Stimulated activated CD8-positive, alpha-beta memory T cell treated with anti-CD3 and anti-CD28 coated beads, Interleukin-2, amount 100 ng/mL, for 48 hours (primary cell): ENCODE measurements at places on chromosomes 3 and 15.
A peak's percentile ranks its signal among the peaks of the same experiment; 100 is the strongest.

DNA sequence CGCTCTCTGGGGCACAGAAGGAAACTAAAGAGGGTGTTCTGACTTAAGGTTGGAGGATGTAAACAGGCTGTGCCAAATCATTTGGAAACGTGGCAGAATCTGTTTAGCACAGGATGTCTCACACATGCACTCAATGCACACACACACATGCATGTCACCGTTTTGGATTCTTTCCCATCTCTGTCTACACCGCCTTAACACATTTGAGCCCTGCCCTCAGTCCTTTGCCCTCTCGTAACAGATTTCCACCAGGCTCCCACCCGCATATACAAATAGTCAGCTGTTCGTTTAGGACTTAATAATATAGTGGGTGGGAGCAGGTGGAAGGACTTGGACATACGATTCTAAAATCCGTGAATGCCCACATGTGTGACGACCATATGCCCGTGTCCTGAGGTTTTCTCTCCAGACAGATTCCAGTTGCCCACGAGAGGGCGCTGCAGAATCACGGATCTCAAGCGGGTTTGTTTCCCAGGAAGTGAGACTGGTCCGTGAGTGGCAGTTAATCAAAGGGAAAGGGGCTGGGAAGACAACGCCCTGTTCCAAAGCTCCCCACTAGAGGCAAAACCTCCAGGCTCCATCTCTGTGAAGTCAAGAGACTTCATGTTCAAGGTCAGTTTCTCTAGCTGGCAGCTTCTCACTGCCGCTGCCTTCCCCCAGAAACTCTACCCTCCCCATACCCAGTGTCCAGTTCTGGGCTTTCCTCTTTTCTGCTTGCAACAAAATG lies 44.5 kb downstream of the NOX5 start:
- DNase-seq, result peak; percentile 40

DNA sequence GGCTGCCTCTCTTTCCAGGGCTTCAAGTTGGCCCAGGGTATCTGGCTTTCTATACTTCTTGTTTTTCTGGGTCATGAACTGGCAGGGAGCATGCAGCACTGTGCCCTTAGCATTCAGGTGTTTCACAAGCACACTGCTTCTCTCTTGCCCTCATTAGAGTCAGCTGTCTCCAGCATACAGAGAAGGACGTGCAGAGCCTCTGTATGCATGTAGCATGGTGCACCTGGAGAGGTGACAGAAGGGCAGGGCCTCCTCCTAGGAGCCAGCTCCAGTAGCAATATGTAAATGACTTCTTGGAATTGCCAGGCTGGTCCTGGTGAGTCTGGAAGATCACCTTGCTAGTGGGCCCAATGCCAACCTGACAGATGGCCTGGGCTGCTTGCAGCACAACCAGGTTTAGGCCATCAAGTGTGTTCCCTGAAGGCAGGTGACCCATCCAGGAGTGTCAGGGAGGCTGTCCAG lies 44.8 kb upstream of the ATP2C1 start:
- DNase-seq, result no peak

DNA sequence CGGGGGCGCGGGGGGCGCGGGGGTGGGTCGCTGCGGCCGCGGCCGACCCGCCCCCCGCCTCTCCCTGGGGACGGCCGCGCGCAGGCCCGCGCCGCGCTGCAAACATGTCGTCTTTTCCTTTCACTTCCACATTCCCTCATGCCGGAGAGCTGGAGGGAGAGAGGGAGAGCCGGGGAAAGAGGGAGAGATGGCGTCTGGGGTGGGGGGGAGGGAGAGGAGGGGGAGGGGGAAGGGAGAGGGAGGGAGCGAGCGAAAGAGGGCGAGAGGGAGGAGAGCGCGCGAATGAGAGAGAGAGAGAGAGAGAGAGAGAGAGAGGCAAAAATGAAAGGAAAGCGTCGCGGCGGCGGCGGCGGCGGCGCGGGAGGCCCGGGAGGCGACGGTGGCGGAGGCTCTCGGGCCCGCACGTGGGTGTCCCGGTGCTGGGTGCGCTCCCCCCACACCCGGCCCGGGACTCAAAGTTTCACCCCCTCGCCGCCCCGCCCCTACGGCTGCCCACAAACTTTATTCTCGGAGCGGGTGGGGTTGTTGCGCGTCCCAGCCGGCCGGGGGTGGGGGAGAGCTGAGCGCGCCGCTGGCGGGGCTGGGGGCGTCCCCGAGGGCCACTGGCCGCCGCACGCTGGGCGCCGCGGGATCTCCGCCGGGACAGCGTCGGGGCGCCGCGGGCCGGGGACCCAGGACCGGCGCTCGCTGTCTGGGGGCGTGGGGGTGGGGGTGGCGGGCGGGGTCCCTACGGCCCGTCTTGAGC lies 731 bp downstream of the ZNF710 start:
- peak; percentile 49 for DNase-seq

- DNase-seq, result no peak
Observed at GRCh38 chr3:187750006-187750512, 4.8 kb upstream of the BCL6 start.

DNA sequence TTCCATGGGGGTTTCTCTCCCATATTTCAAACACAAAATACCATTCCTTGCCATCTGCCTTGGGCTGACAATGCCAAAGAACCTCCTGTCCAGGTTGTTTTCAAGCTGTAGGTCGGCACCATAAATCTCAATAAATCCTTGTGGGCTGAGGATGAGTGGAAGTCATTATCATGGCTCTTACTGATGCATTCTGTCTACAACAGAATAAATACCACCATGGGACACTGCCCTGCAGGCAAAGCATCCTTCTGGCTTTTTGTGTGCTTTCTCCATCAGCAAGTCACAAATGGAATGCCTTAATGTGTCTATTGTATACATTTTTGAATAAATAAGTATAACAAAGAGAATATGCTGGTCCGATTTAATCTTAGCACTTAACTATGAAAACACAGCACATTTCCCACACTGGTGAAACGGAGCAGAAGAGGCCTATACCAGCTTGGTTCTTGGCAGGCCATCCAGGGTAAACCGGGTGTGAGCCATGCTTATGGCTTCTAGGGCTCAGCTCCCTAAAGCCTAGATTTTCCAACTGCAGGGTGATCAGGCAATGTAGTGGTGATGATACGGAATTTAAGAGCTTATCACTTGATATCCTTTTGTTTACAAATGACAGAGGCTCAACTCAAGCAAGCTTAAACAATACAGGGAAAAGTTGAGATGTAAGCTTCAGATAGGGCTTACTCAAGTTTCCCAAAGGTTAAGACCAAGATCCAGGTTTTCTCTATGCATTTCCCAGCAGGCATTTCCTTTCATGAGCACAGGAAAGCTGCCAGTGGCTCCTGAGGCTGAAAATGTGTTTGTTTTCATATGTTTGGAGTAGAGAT lies 133.2 kb upstream of the LRTM1 start:
- DNase-seq, result no peak

- no peak for DNase-seq
Observed at GRCh38 chr15:77384086-77384485, 35.8 kb downstream of the PEAK1 start.

DNA sequence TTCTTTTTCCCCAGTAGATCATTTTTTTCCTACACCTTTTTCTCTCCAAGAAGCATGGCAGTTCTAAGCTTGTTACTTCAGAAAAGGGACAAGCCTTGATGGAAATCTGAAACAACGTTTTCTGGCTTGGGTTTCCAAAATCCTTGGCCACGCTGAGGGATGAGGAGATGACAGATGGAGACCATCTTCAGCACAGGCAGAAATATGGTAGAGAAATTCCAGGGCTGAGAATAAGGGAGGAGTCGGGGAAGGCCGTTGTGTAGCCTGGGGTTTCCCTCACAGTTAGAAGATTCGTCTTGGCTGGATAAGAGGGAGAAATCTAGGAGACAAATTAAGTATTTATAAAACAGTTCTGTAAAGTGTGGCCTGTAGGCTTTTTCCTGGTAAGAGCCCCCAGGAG lies 33.9 kb upstream of the STT3B start:
- DNase-seq, result no peak

GRCh38 chr15:100696452-100696851 lies 94.1 kb downstream of the ASB7 start:
- no peak for DNase-seq

GRCh38 chr15:71713191-71713809 lies 97.1 kb upstream of the NR2E3 start:
- DNase-seq, result no peak
